GM12892 (cell line): ENCODE measurements at places on chromosomes 11 and 22.

DNA sequence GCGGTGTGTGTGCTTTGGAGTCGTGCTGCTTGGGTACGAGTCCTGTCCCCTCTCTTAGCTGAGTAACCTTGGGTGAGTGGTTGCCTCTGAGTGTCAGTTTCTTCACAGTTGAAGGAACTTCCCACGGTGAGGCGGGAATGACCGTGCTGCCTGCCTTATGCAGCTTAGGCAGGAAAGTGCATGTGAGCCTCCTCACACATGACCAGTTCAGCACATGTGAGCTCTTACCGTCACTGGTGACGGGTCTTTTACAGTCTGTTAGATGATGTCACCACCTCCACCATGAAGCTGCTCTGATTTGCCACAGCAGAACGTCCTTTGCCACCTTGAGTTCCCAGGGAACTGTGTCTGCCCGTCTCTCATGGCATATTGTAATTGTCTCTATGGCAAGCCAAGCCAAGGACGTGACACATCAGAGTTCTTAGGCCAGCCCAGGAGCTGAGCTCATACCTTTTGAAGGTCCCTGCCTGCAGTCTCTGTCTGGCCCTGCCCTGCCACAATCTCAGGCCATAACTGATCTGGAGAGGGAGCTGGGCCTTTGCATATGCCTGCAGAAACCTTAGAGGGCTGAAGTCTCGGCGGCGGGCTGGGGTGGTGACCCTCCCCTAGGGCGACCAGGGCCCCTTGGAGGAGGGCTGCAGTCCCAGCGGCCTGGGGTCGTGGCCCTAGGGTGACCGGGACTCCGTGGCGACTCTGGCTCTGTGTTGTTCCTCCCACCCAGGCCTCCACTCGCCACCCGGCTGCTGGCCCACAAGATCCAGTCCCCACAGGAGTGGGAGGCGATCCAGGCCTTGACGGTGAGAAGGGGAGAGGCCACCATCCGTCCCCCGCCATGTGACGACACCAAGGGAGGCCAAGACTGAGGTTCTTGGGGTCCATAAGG lies 7.8 kb downstream of the GGA1 start:
- DNase-seq = no peak

GRCh38 chr11:128428935-128429334 lies 158.4 kb downstream of the ETS1 start:
- no peak for DNase-seq

DNA sequence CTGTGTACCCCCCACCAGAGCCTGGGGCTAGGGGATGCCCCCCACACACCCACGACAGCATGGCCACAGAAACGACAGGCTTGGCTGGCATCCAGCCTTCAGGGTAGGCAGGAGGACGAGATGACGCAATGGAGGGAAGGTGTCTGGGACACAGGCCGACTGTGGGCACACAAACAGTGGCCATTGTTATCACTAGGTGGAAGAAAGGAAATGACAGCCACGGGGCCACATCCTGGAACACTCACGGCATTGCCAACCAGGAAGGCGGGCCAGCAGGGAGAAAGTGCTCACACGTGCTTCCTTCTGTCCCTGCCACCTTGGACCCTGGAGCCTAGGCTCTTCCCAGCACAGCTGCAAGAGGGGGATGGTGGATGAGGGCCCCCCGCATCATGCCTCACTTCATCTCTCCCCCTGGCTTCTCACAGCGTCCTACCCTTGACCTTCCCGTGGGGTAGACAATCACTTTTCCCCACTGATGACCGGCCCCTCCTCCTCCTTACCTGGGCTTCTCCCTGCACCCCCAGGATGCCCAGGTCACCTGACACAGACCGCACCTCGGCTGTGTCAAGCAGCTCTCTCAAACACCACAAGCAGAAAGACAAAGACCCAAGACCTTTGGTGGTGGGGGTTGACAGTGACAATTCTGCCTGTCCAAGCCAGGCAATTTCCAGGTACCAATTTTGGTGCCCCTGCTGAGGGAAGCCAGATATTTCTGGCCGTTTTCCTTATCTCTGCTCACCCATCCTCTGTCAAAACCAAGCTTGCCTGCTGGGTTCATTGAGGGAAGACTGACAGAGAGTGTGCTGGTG lies 8.6 kb downstream of the PLA2G6 start:
- no peak for DNase-seq

DNA sequence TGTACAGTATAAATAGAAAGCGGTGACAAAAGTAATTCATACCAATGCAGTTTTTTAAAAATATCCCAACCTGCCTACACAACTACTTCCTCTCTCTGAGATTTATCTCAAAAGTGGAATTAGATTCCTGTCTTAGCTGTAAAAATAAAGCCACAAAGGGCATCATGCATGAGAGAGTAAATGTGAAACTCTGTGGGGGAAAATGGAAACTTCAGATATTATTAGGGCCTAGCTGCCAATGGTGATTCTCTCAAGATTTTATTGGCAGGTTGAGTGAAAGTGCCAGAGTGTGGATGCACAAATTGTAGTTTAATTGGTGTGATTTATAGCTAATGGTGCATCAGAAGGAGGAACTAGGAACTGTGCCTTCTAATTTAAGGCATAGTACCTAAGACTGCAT lies 356.9 kb upstream of the CCDC90B start:
- DNase-seq = no peak

DNA sequence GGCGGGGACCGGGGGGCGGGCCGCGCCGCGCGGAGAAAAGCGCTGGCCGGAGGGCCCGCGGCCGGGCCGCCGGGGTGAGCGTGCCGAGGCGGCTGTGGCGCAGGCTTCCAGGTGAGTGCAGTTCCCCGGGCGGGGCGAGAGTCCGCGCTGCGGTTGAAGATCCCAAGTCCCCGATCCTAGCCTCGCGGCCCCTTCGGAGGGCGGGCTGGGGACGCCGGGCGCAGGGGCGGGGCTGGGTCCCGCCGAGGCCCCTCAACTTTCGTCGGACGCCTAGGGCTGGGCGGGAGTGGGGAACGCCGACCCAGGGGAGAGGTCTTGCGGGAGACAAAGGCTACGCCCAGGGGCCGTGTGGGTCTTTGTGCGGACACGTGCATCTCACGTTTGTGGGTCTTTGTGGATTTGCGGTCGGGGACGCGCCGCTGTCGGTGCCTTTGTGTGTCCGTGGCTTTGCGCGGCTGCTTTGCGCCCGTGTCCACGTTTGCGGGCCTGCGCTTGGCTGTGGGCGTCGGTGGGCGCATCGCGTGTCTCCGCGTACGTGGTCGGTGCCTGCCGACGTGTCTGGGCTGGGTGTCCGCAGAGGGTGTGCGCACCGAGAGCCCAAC lies at the start of gene TSKU:
TSS of gene TSKU (plus strand) at position 63 of the 602 bp plus-strand sequence. CDS start 12,261 bp downstream, outside the sequence.
- DNase-seq = no peak

DNA sequence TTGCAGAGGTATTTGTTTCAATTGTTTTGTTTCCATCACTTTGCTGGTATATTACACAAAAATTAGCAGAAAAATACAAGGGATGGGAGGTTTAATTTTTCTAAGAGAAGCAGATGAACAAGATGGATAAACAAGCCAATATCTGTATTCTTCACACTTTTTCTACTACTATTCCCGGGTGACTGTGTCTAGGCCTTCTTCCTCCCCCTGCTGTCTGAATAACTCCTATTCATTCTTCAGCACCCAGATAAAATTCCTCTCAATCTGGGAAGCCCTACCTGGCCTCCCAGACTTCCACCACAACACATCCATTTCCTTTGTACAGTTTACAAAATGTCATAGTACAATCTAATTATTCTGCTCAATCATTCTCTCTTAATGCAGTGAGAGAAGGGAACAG lies 666.6 kb upstream of the TENM4 start:
- DNase-seq = no peak
